HFF-Myc (cell line): ENCODE measurements at places on chromosomes 13 and 19.

DNA sequence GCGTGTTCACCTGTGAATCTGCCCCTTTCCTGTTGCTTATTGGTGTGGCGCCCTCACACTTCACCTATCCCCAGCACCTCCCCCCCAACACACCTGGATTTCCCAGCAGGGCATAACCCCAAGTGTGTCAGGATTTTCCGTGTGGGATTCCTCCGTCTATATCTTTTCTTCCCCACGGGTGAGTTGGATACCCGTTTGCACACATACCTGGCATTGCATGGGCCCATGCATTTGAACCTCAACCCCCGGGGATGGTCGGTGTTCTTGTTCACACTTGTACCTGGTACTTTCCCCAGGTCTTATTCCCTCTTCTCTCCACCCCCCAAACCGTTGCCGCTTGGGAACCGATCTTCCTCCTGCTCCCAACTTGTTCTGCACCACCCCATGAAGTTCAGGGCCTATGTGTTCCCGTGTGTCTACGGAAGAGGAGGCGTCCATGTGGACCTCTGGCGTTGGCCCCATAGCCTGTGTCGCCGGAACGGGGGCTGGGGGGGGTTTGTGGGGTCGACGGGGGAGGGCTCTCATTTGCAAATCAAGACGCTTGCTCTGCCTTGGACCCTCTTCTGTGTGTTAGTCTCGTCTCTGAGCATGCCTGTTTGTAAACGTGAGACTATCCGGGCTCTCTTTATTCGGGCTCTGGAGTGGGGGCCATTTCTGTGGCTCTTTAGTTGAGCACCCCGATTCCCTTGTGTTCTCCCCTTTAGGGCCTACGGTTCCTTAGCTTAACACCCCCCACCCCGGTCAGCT lies 1.7 kb downstream of the PRR12 start:
- no peak for DNase-seq

GRCh38 chr13:47168066-47168465 lies 271.2 kb upstream of the HTR2A start:
- DNase-seq = no peak

- DNase-seq = no peak
These were observed 381 bp downstream of the CKAP2 start for GRCh38 chr13:52455677-52456041.

DNA sequence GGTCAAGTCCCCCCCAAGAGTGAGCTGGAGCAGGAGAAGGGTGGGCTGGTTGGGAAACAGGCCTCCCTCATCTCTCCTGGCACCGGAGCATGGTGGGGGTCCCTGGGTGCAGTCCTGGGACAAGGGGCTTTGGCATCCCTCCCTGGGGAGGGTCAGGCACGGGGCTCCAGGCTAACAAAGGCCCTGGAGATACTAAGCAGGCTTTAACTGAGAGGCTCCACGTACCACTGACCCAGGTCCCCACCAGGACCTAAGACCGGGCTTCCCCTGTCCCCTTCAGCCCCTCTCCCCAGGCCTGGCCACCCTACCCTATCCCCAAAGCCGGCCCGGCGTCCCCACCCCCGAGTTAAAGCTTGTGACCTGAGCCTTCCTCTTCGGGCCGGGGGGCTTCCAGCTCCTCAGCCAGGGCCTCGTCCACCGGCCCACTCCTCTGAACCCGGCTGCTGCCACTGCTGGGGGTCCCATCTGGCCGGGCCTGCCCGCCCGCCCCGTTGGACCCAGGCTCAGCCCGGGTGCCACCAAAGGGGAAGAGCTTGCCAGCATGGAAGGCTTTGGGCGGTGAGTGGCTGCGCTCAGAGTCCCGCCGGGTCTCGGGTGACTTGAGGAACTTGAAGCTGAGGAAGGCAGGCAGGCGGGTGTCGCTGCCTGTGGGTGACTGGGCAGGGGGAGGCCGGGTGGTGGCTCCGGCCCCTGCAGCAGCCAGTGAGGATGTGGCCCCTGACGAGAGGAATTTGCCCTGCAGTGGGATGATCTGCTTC lies 10.1 kb downstream of the ANO8 start:
- no peak for DNase-seq
